Endothelial cell of umbilical vein (primary cell): ENCODE measurements at places on chromosomes 3 and 15. TPM values are rescaled to one million over a fixed set of nuclear protein-coding genes. Genes with fewer than 3 reads are reported as not detected.

DNA sequence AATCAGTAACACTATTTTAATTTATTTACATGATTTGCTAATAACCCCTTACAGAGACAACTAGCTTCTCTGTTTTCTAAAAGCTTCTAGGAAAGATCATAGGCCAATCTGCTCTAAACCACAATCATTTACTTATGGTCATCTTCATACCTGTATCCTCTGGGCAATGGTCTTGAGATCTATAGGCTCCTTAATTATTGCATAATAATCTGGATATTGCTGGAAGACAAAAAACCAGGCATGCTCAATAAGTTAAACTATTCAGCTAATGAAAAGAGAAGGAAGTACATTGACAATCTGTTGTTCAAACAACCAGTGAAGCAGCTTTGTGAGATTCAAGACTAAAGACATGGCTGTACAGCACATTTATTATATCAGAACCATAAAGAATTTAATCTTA, 34.1 kb downstream of the PBRM1 start:
- DNase-seq: no peak

SNRPA1 gene
- 80.8 and 82.7 TPM in 2 replicates for total RNA-seq

DNA sequence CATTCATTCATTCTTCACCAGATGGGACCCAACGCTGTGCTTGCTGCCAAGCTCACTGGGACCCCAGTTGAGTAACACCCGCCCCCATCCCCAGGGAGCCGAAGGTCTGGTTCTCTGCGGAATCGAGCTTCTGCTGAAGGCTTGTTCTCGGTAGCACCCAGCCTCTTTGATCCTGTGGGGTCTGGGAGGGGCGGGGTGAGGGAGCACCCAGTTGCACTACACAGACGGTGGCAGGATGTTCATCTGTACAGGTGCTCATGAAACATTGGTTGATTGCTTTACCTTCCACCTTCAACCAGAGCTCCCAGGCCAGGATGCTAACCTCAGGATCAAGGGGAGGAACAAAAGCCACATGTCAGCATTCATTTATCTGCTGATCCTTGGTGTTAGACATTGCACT, 77.7 kb upstream of the RGMA start:
- no peak for DNase-seq

GRCh38 chr15:78101423-78102105, 9.2 kb downstream of the SH2D7 start:
- no peak for DNase-seq

DNA sequence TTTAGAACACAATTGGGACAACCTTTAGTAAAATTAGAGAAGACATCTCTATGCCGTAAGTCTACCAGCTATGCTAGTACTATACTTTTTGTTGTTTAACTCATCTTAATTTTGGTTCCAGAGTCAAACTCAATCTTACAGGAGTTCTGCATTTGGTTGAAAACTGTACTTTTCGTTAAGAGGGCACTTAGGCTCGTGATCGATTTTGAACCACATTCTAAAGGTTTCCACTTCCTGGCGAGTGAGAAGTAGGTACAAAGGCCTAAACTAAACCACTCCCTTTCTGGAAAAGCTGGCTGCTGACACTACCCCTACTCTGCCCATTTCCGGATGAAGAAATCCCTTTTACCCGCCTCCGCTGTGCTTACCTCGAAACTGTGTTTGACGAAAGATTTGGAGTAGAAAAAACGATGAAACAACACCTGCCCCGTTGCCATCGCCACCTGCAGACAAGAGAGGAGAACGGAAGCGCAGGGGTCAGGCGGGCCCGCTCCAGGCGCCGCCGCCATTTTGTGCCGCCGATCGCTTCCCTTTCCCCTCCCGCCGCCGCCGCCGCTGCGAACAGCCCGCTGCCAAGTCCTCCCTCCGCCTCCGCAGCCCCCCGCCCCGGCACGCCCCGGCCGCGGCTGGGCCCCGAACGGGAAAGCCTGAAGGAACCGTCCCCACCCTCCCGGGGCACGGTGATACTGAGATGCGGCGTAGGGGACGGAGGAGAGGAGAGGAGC, 748 bp downstream of the CCNL1 start:
- DNase-seq: peak; percentile 58

DNA sequence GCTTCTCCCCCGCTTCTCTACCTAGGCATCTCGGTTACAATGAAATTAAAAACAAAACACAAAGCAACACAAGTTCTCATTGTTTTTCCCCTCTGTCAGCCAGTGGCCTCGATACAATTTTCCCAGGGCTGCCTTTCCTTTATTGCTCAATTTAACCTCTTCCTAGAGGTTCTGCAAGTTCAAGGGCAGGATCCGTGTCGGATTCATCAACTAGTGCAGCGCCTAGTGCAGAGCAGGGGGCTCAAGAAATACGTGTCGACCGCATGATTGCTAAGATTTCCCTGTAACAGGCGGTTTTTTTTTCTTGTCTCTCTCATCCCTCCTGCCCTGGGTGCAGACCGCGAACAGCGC, 1.4 kb upstream of the BHLHE40 start:
- no peak for DNase-seq

GRCh38 chr3:10925436-10926255, 66.9 kb upstream of the SLC6A1 start:
- DNase-seq: no peak

DNA sequence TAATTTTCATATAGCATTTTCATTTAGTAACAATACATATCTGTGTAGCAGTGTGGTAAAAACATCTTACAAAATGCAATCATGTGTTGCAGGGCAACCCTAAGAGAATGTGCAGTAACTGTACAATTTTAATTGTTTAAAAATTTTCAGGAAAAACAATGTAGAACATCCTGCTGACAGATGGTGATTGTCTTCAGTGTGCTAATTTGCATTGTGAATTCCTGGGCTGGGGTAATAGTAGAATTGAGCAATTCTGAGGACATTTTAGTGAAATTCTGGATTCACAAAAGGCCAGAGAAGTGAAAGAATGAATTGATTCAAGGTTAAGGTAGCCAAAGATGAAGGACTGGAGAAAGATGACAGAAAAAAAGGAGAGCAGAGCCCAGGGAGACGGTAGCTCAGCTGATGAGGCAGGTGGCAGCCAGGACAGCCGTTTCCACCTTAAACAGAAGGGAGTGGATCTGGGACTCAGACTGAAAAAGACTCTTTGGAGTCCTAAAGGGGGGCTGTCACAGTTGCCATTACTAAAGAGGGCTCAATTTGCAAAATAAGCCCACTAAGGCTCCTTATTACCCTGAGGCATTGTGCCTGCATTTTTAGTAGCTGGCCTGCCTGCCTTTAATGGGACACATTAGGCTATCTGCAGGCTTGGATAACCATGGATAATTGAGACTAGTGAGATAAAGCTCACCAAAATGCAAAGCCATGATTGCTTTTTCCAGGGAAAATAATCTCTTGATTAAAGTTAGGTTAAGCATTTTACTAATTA, 8.6 kb downstream of the MAP3K13 start:
- no peak for DNase-seq

GOLGA8H gene
- total RNA-seq: 2.3 and 3.3 TPM in 2 replicates

GRCh38 chr3:52606373-52607085, 70.1 kb downstream of the UQCC5 start:
- peak; percentile 32 for DNase-seq

EPHA3 gene
- not detected in 2 replicates for total RNA-seq

- no peak for DNase-seq
Measured at GRCh38 chr15:99070208-99070607, 34.7 kb upstream of the SYNM start.

DNA sequence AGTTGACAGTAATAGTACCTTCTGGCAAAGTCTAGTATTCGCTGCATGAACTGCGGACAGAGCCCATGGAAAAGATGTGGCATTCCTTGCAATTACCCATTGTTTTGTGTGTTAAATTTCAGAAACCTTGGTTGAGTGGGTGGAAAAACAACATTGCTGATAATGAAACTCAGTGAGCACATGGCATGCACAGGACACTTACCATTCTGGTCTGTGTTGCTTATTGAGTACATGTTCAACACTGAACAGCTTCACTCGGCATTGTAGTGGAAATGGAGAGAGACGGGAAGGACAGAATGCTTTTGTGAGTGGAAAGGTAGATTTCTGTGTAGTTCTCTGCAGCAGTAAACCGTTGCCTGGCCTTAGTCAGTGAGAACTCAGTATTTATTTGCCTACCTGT, 165.3 kb downstream of the FNDC3B start:
- no peak for DNase-seq

DNA sequence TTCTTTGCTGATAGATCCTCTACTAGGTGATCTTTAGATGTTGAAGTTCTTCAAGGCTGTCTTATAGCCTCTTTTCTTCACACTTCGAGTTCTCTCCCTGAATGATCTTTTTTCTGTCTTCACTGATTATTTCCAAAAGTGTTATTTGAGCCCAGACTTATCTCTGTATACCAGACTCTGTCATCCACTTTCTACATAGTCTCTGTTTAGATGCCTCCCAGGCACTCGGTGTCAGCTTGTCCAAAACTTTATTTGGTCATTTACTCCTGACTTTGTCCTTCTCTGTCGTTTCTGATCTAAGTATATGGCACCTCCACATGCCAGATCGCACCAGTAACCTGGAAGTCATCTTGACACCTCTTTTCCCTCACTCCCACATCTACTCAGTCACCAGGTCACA, 27.6 kb downstream of the KLHL18 start:
- no peak for DNase-seq

- DNase-seq: no peak
Measured at GRCh38 chr15:79071901-79072300, 18.7 kb downstream of the RASGRF1 start.

DNA sequence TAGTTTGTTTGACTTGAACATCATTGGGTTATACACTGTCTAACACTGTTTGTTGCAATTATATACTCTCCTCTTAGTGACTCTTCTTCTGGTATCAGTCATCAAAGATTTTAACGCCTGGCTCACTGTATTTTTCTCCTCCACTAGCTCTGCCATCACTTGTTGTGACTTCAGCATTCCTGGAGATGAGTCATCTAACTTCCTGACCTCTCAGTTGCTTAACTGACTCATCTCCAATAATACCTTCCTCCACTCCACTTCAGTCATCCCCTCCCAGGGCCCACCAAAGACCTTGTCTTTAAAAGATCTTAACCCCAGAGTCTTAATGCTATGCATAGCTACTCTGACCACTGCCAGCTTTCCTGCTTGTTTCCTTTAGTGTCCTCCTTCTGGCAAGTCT, 28.6 kb upstream of the CLSTN2 start:
- no peak for DNase-seq
